T-helper 9 cell (primary cell): ENCODE measurements at places on chromosomes 7 and 10.

DNA sequence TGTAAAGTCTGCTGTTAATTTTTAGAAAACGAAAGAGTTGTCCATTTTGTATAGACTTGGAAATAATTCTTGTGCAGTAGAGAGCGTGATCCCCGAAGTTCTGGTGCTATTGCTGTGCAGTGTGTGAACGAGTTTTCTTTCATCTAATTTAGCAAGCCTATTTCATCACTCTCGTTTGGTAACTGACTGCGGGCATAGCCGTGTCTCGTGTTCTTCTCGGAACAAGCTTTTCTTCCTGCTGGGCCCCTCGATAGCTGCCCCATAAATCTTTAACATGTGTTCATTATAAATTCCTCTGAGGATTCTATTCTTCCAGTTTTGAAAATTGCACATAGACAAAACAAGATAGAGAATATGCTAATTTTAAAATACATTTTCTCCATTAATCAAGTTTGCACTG is 622.0 kb upstream of the PFKP start:
- no peak for DNase-seq

DNA sequence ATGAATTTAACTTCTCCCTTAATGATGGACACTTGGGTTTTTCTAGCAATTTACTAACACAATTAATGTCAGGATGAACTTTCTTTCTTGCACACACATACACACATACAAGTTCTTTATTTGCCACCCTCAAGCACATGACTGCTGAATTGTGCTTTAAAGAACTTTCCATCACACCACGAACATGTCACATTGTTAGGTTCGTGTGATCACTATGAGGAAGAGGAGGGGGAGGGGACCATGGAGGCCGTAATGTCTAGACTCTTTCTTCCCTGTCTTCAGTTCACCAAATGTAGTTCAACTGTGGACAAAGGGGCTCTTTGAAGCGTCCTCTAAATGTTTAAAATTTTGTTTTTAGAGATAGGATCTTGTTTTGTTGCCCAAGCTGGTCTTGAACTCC is 31.0 kb downstream of the NUP42 start:
- no peak for DNase-seq

DNA sequence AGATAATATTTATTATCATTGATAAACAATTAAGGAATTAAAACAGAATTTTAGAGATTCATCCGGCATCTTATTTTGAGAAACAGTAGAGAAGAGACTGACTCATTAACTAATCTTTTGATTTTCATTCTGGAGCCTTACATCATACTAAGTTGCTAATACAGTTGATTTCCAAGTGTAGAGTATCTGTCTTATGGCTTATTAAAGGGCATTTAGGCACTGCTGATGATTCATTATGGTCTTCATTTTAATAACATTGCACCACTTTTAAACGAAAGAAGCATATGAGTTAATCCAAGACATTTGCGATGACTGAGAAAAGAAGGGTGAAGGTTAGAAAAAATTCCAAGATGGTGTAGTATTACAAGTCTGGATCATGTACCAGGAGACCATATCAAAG is 186.0 kb upstream of the CACNA2D1 start:
- no peak for DNase-seq

DNA sequence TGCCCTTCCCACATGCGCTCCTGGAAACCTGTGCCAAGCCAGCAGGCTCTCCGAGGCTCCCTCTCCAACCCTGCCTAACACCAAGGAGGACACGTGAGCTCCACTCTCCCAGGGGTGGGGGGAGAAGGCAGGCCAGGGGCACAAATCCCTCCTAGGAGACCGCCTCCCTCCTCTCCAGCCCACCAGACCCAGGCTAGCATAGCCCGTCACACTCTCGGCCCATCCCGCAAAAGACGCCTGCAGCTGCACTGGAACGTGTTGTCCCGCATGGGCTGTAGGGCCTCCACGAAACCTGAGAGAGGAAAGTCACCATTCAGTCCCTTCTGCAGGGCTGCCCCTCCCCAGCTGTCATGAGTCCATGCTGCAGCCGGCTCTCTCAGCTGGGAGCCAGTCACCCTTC is 126.3 kb downstream of the MAD1L1 start:
- no peak for DNase-seq

GRCh38 chr7:115789901-115790300 is 240.7 kb downstream of the TFEC start:
- DNase-seq, result no peak

- DNase-seq, result no peak
Observed at GRCh38 chr10:120583424-120584108, 126.5 kb downstream of the PLPP4 start.

GRCh38 chr10:19623321-19623720 is 192.9 kb upstream of the PLXDC2 start:
- no peak for DNase-seq

- no peak for DNase-seq
Observed at GRCh38 chr10:59388671-59388976, 26.3 kb upstream of the FAM13C start.

- no peak for DNase-seq
Observed at GRCh38 chr10:43854007-43854406, 205.3 kb upstream of the ZNF32 start.

- DNase-seq, result no peak
Observed at GRCh38 chr7:41404375-41405074, 298.4 kb downstream of the INHBA start.

GRCh38 chr7:15752377-15752776 is 65.9 kb upstream of the MEOX2 start:
- no peak for DNase-seq

GRCh38 chr7:150502519-150502918 is 12.2 kb upstream of the GIMAP7 start:
- no peak for DNase-seq
